CD4-positive, alpha-beta T cell treated with Interleukin-6 at 100 ng/mL for 8 hours (primary cell): ENCODE measurements at places on chromosomes 1 and 21.

GRCh38 chr1:226679262-226679661 is 59.8 kb downstream of the ITPKB start:
- no peak for DNase-seq

DNA sequence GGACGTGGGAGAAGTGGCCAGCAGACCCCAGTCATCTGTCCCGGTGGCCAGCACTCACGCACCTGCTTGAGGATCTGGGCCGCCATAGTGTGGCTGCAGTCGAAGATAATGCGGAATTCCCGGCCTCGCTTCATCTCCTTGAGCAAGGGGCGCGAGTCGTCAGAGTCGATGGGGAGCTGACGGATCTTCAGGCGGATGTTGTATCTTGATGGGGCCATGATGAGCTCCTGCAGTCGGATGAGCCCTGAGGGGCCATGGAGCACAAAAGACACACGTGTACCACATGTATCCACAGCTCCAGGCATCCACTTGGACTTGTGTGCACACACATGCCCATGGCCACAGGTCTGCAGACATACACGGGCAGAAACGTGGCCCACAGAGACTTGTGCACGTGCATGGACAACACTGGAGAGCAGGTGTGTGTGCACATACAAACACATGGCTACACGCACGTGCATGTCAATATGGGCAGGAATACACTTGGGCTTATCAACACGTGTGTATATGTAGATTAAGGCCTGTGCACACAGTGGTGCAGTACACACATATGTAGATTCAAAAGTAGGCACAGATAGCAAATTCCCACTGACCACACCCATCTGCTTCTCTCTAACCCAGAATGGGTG is 162.1 kb downstream of the GRIK3 start:
- no peak for DNase-seq

DNA sequence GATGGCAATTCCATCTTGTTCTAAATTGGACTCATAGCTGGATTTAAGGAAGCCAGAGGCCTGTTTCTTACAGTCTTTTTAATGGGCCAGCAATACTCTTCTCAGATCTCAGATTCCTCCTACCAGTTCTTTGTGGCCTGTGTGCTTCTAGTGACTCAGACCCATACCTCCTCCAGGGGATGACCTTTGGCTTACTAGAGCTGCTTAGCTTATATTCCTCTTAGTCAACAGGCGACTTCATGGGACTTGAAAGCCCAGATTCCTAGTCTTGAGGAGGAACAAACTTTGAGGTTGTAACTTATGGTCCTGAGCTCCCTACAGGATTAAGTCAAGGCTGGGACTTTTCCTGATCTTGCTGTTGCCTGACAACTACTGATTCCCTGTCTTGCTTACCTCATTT is 12.4 kb upstream of the PAPPA2 start:
- DNase-seq = no peak

DNA sequence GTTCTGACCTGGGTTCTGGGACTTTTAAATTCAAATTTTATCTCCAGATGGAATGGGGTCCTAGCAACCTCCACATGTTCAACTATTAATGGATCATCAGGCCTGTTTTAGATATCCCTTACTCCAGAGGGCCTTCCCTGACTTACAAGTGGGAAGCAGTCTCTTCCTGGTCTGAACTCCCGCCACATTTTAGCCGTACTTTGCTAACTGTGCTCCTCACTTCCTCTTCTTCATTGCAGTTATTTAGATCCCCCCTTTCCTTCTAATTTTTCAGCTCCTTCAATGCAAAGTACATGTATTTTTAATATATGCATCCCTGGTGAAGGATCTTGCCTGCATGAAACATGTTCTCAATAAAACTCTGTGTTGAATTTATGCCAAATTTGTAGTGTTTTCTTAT is 3.7 kb downstream of the CD1A start:
- DNase-seq = no peak

DNA sequence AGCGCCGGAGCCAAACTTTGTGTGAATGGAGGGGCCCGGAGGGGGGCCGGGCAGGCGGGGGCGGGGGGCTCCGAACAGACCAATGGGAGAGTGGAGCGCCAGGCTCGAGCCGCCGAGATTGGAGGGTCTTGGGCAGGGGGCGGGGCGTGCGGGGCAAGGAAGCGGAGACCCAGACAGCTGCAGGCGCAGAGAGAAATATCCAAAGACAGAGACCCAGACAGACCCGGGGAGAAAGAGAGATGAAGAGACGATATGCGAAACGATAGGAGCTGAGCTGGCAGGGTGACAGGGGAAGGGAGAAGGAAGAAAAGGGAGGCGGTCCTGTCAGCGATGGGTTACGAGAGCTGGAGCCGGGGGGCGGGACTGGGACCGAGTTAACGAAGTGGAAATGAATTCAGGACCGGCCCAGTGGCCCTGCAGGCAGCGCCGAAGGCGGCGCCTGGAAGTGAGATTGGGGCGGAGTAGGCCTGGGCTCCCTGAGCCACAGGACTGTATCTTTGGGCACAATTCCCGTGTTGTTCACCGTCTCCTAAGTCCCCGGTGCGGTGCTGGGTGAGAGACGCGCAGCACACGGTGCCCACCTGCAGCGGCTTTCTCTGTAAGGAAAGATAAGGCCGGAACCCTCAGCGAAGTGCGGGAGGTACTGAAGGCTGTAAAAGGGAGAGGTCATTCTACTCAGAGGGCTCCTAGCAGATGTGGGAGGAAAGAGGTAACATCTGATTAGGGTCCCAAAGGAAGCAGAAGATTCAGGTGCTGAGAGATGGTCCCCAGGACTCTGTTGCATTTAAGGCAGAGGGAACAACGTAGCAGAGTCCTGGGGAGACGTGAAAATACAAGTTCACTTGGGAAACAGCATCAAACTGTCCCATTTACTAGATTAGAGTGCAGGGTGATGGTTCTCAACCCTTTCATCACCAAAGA is 543 bp upstream of the KCNJ10 start:
- peak; percentile 63 for DNase-seq

DNA sequence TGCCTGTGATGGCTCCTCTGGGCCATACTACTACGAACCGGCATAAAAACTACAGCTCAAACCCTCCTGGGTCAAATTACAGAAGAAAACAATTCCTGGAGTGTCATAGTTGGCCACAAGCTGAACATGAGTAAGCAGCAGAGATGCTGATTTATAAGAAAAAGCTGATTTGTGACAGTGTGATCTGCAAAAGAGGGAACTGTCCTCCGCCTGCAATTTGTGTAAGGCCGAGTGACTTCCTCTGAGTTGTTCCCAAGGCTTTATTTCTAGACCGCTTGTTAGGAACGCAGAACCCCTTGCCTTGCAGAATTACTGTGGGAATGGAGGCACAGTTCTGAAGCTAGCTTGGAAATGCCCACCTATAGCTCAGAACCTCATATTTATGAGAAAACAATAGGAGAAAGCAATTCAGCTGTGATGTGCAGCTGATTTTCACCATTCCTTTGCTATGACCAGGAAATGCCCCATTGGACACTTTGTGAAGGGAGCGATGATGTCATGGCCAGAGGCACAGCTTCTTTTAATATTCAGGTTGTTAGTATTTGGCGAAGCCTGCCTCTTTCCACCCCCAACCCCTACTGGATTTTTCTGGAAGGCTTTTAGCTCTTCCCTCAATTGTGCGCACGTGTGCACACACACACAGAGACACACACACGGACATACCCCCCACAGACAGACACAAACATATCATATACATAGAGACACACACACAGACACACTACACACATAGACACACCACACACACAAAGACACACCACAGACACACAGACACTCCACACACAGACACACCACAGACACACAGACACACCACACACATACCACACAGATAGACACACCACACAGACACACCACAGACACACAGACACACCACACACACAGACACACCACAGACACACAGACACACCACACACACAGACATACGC is 47.6 kb downstream of the IER5 start:
- DNase-seq = no peak

DNA sequence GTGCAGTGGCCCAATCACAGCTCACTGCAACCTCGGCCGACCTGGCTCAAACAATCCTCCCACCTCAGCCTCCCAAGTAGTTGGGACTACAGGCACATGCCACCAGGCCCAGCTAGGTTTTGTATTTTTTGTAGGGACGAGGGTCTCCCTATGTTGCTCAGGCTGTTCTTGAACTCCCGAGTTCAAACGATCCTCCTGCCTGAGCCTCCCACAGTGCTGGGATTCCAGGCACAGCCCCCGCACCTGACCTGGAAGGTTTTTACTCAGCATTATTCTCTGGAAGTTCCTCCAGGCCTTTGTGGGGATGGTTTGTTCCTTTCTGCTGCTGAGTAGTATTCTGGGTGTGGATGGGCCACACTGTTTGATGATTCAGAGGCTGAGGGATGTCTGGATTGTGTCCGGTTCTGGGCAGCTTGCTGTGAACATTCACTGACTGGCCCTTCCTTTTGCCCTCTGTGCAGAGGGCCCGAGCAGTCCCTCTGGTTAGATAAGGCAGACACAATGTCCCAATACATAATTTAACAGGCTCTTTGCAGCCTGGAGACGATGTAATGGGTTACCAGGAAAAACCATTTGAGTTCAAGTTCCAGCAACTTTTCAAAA is 6.0 kb upstream of the TRAPPC10 start:
- DNase-seq = no peak

GRCh38 chr1:63622849-63623566 is 29.8 kb downstream of the PGM1 start:
- no peak for DNase-seq

- no peak for DNase-seq
These were observed 57.7 kb downstream of the HNRNPR start for GRCh38 chr1:23286401-23286800.

- no peak for DNase-seq
These were observed 111.5 kb downstream of the CAPN8 start for GRCh38 chr1:223553957-223554356.

DNA sequence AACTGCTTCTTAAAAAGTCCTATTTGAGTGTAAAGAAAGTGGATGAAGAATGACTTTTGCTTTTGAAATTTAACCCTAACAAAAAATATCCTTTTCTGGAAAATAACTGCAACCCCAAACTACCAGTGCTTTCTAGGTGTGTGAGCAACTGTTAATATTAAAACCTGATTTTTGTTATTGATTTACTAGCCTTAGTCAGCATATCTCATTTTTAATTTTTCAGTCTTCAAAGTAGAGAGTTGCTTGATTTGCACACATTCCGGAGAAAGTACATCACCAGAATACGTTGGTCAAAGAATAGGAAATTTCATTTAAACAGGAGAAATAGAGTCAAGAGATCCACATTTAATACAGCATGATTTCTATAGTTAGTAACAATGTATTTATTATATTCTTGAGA is 141.8 kb upstream of the ADAMTS5 start:
- DNase-seq = no peak

DNA sequence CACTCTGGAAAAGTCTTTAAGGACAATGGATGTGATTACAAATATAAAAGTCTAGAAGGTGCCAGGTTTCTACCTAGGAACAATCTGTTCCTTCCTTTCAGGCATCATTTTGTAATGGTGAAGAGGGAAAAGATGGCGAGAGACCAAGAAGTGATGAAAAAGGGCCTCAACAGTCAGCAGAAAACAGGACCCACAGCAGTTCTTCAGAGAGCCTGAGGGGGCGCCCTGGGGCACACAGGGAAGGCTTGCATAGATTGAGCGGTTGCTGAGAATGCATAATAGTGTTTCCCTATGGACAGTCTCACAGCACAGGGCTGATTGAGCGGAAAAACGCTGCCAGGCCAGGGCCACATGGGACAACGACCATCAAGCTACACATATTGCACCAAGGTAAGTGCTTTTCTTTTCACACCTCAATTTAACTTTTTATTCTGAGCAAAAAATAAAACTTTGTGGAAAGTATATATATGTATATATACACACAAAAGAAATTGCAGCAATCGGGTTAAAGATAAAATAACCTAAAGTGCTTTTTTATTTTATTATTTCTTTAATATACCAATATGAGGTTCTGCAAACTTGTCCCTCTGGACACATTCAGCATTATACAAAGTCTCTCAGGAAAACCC is 3.1 kb upstream of the YRDC start:
- DNase-seq = peak; percentile 64

GRCh38 chr1:54465351-54465811 is 59.2 kb upstream of the SSBP3 start:
- DNase-seq = no peak

- no peak for DNase-seq
These were observed 124.8 kb downstream of the UBE2U start for GRCh38 chr1:64328193-64328592.

DNA sequence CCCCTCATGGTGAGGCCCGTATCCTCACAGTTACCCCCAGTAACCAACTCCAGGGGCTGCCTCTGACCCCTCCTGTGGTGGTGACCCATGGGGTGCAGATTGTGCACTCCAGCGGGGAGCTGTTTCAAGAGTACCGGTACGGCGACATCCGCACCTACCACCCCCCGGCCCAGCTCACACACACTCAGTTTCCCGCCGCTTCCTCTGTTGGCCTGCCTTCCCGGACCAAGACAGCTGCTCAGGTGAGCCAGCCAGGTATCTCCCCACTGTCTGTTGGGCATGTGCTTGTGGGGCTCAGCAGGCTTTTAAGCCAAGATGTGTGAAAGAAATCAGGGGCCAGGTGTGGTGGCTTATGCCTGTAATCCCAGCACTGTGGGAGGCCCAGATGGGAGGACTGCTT is 39.9 kb downstream of the ZBTB17 start:
- DNase-seq = no peak

- no peak for DNase-seq
These were observed 124.5 kb downstream of the PTPRC start for GRCh38 chr1:198763298-198763714.

DNA sequence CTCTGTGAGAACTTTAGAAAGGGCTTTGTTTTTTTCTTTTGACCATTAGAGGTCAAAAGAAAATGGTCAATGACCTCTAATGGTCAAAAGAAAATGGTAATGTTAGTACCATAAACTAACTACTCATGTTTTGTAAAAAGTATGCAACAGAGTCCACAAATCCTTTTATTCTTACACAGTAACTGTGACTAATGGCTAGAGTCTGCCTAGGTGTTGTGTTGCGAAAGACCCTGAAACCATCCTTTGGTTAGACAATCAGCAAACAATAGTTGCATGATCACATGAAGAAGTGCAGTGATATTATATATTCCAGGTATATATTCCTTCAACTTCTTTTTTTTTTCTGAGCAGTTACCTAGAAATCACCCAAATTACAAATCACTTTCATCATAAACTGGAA is 40.9 kb downstream of the NEGR1 start:
- no peak for DNase-seq

DNA sequence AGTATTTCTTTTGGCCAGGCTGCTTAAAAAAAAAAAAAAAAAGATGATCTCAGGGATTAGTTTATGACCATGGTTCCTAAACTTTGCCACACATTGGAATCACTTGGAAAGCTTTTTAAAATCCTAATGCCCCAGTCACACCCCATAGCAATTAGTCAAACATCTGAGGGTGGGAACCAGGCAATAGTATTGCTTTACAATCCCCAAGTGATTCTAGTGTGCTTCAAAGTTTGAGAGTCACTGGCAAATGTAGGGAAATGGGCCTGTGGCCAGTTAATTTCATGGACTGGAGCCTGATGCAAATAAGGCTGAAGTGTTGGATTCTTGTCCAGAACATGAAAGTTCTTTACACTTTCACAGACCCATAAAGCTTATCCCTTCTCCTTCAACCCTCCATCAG is 374.6 kb upstream of the ESRRG start:
- DNase-seq = no peak
